Stimulated activated CD8-positive, alpha-beta memory T cell treated with anti-CD3 and anti-CD28 coated beads, Interleukin-7, amount 100 ng/mL, for 1 hour (primary cell): ENCODE measurements at places on chromosomes 3 and 15.
A peak's percentile ranks its signal among the peaks of the same experiment; 100 is the strongest.

- DNase-seq: no peak
Observed at GRCh38 chr3:66923969-66924368, 74.1 kb upstream of the KBTBD8 start.

DNA sequence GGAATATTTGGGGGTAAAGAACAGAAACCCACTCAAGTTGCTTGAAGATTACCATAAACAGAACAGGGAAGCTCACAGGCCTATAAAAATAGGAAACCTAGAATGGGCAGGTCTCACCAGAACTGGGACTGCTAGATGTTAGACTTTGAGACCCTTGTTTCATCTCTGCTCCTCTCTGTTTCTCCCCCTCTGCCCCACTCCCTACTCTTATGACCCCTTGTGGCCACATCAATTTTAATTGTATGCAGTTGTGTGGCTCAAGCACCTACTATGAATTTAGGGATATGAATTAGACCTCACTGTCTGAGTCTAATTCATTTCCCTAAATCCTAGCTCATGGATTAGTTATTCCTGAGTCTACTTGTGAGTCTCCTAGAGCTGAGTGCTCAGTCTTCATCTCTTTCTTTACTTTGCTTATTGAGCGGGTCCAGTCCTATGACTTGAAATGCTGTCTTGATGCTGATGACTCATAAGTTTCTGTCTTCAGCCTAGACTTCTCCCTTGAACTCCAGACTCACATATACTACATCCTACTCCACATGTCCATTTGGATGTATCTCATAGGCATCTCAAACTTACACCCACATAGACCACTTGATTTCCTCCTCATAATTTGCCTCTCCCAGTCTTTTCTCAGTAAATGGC lies 78.7 kb downstream of the ITPR1 start:
- no peak for DNase-seq

- DNase-seq: peak; percentile 7
Observed at GRCh38 chr3:46845397-46845859, 17.8 kb downstream of the MYL3 start.

DNA sequence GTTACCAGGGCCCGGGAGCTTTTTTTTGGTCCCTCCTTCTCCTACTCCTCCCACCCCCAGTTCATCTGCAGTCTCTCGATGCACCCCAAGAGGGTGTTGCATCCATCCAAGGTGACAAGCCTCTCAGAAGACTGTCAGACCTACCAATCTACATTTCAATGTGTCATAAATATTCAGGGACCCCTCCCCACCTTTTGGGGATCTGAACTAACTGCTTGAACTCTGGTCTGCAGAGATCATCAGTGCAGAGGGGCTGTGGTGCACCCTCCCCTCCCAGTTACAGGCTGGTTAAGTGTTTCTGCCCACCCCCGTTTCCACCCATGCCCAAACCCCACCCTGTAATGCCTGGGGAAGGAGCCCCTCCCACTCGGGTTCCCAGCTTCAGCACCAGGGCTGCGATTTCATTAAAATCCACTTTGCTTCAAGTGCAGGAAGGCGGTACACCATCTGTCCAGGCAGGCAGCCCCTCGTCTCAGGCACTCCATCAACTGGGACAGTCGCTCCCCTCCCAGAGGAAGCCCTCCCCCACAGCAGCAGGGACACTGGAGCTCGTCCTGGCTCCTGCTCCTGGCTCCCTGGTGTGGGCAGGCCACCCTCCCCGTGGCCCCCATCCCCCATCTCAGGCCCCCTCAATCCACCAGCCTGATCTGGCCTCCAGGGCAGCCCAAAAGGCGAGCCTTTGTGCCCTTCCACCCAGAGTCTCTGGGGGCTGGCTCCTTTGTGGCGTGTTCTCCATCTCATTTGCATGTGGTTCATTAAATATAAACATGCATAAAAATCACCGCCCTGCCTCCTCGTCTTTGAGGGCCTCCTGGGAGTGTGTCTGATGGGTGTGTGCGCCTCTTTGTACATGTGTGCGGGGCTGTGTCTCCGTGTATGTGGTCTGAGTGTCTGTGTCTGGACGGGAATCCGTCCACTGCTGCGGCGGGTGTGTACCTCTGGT lies 32.3 kb downstream of the RNU5B-1 start:
- no peak for DNase-seq

DNA sequence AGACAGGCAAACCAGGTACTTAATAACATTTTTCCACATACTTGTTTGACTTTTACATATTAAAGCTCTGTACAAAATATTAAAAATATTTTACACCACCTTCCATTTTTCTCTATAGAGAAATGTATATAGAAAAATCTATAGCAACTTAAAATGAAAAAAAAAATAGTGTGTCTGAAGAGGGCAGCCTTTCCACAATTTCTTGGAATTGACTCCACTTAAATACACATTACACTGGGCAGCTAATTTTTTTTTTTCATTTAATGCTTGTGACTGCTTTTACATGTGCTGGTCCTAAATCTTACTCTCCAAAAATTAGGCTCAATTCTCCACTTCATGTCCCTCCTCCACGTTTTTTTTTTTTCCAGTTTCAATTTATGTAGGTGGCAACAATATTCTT lies 427.0 kb upstream of the RBMS3 start:
- DNase-seq: no peak

DNA sequence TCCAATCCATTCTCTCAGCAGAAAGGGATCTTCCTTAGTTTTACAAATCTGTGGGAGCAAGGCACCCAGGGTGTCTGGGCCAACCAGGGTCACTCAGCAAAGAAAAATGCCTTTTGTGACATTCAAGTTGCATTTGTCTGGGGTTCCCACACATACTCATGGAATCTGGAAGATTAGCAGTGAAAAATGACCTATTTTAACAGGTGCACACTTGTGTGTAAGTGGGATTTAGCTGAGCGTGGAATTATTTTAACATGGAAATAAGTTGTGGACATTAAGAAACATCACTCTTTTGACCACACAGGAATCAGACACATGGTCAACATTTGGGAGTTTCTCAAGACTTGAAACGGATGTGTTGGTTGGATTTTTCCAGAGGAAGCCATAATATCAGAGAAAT lies 234.9 kb downstream of the OPA1 start:
- no peak for DNase-seq

- peak; percentile 46 for DNase-seq
Observed at GRCh38 chr3:67655364-67656121, 1.1 kb upstream of the SUCLG2 start.

GRCh38 chr15:60195611-60196010 lies 191.5 kb downstream of the FOXB1 start:
- DNase-seq: no peak

DNA sequence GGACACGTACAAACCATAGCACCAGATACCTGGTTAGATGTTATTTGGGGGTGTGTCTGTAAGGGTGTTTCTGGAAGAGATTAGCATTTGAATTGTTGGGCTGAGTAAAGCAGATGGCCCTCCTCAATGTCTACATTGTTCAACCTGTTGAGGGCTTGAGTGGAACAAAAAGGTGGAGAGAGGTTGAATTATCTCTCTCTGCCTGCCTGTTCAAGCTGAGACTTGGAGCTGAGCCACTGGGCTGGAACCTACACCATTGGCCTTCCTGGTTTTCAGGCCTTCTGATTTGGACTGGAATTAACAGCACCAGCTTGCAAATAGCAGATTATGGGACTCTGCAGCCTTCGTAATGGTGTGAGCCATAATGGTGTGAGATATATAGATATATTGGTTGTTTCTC lies 71.3 kb upstream of the CORO2B start:
- no peak for DNase-seq

DNA sequence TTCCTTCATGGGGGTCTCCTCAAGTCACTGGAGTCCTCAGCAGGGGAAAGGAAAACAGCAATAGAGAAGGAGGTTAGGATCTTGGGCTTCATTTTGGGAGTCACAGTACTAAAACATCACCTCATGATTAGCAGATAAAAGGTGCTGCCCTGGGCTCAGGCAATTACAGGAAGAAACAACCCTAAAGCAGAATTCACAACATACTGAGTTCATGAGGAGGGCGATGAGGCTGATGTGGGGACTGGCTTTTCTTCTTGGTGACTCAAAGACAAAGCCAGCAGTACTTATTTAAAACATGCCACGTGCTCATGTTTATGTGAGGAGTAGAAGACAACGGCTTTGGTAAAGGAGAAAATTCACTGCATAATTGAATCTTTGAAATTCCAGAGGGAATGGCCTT lies 822.3 kb upstream of the CFAP20DC start:
- DNase-seq: no peak

DNA sequence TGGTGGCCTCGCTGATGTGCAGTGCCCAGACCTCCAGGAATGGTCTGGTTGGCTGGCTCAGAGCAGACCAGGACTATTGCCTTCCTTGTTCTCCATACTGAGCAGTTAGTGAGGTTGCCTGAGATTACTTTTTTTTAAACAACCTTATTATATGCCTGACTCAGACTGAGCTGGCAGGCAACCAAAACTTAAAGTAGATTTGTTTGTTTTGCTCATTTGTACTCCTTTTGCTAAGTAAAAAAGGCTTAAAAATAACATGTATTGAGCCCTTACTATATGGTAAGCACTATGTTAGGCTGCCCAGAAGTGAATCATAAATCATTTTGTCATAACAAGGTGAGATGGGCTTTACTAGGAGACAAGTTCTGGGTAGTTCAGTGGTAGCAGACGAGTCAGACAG lies 92.4 kb downstream of the GHSR start:
- no peak for DNase-seq

GRCh38 chr3:12656193-12656592 lies 7.7 kb downstream of the RAF1 start:
- no peak for DNase-seq

GRCh38 chr3:13285007-13285567 lies 135.0 kb downstream of the NUP210 start:
- no peak for DNase-seq

GRCh38 chr15:38587214-38587613 lies 22.6 kb upstream of the RASGRP1 start:
- no peak for DNase-seq

DNA sequence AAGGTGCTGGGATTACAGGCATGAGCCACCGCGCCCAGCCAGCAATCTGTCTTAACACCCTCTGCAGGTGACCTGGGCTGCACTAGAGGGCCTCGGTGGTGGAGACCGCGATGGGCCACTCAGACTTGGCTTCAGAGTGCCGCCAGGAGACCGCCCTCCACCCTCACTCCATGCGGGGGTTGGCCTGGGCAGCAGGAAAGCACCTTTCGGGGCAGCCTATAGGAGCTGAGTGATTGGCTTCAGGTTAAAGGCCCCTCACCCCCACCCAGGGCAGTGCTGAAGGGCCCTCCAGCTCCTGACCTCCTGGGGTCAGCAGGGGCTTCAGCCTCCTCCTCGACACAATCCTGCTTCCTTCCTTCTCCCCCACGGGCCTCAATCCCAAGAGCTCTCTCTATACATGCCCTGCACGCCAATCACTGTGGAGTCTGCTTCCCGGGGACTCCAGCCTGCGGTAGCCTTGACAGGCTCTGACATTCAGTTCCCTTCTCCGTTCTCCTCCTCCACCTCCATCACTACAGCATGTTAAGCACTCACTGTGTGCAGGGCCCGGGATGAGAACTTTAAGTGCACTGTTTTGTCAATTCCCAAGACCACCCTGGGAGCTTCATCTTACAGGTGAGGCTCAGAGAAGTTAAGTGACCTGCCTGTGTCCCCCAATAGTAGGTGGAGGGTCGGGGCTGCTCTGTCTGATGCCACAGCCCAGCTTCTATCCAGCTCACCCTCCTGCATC lies 225.3 kb downstream of the XXYLT1 start:
- DNase-seq: no peak

- no peak for DNase-seq
Observed at GRCh38 chr3:37949866-37950265, 40.7 kb upstream of the VILL start.

DNA sequence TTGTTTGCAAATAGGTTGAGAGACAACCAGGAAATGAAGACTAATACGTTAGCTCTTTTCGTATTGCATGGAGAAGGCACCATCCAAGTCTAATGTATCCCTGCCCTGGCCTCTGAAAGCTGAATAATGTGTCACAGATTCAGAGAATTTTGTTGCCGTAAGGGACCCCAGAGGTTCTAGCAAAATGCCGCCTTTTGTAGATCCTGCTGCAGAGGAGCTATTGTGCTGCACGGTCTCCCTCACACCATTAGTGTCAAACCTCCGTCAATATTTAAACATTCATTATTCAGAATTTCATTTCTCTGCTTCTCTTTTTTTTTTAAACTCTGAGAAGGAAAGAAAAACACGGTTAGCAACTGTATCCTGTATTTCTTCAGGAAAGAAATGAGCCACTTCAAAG lies 238.7 kb downstream of the EPHB1 start:
- DNase-seq: no peak

DNA sequence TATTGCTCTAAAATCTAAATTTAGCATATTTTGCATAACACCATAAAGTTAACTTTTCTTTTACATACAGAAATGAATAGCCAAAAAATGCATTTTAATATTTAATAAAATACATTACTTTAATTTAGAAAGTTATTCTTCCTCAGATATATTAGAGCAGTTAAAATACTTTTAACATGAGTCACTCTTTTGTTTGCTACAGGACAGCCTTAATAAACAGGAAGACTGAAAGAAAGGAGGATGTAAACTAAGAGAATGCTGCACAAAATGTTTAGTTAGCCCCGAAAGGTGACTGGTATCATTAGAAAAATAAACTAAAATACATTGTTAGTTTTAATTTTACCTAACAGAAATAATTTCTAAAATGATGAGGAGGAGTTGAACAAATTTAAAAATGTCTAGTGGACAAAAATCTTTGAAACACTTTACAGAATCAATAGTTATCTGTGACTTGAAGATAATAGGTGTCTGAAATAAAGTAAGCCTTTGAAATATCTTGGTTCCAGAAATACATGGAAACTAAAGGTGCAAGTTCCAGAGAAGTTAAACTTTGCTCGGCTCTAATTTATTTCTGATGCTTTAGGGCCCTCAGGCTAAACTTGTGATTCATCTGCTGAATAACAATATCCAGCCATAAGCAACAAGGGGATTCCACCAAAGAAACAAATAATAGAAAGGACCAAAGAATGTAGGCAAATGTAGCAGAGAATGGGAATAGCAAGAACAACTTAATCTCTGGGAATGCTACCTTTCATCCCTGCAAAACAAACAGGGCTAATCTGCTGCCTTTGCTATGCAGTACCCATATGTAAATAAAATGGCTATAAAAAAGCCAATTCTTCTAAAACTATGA lies 138.3 kb upstream of the UBP1 start:
- no peak for DNase-seq

DNA sequence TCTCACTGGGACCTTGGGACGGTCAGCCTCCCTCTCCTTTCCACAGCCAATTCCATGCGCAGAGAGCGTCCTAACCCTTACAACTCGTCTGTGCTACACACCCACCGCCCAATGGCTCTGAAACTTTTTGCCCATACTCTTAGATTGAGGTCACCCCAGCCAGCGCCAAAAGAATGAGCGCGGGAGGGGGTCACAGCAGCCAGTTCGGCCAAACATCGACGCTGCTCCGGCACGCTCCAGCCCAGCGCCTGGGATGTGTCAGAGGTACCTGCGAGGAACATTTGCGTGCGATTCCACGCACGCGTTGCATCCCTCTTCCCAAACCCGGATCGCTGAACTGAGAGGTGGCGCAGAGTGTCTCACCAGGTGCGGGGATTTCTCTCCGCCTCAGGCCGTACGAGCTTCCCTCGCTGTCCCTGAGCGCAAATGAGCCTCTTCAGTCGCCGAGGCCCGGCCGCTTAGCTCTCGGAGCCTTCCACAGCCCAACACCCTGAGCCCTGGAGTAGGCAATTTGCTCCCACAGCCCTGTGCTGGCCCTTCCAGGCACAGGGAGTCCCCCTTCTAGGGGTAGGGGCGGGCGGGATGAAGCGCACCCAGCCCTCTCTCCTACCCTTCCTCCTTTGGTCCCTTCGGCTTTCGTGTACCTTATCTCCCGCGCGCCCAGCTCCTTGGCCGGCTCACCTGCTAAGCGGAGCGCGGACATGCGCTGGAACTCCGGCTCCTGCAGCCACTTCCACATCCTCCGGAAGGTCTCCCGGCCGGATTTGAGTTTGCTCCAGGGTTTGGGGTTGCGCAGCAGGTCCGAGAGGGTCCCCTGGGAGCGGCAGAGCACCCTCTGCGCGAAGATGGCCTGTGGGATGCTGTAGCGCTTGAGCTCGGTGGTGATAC lies 1.8 kb downstream of the ONECUT1 start:
- no peak for DNase-seq
